Activated T-helper 2 cell treated with anti-CD3 and anti-CD28 coated beads, Interferon-gamma antibody, Interleukin-2, Interleukin-4, amounts not matched to agents 10 μg/mL and 5 μg/mL and 100 μg/mL, durations not matched to agents 14 hours and 24 hours and 36 hours (primary cell): ENCODE measurements at places on chromosomes 11 and 22. TPM values are rescaled to one million over a fixed set of nuclear protein-coding genes. Genes with fewer than 3 reads are reported as not detected.

DNA sequence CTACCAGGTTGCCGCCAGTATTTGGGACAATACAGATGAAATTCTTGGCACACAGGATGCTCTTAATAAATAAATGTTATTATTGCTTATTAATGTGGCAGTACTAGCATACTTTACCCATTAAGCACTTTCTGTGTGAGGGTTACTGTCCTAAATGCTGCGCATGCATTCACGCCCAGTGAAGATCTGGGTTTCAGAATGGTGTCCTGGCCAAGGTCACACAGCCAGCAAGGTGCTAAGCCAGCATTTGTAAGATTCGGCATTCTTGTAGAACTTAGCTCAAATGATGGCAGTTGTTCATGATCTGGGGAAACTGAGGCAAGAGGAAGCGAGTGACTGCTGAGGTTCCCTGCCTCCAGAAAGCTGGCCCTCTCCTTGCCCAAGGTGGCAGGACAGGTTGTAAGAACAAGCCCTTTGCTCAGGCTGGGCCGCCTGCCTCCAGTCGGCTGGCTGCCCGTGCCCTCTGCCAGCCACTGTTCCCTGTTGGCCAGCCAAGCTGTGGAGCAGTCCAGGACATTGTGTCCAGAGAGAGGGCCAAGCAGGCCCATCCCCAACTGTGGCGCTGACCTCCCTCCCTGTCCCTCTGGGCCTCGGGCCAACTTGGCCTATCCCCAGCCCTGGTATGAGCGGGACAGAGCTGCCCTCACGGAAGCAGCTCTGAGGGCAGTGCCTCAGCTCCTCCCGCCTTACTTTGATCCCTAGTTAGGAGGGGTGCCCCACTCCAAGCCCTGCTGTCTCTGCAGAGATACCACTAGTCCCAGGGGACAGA is 28.8 kb downstream of the TOB2 start:
- DNase-seq = no peak
- H3K4me1 ChIP-seq = peaks cover 10% of the 10 kb centered on the region
- H3K4me3 ChIP-seq = no peak overlapping the region
- peaks cover 8% of the 10 kb centered on the region for H3K36me3 ChIP-seq
- H3K27ac ChIP-seq = no peak overlapping the region

DNA sequence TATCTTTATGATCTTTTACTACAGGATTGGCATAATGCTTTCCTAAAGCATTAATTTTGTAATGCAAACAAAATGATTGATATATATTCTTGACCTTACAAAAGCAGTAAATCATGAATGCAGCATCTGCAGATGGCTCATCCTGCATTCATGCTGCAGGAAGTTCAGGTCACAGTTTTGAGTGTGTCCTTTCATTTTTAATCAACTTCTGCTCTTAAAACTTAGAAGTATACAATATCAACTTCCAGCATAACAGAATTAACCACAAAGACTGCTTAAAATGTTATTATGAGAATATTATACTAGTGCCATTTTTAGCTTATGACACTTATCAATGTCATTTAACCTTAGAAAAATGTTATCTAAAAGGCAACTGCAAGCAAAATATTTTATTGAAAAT is 54.0 kb downstream of the SLC36A4 start:
- no peak for DNase-seq
- H3K4me1 ChIP-seq = peaks cover 9% of the 10 kb centered on the region
- no peaks in the 10 kb centered on the region for H3K36me3 ChIP-seq
- H3K27ac ChIP-seq = no peak overlapping the region
- H3K4me3 ChIP-seq = no peak overlapping the region

The MMP27 gene
- total RNA-seq = not detected in 2 replicates

The LYVE1 gene
- not detected in 2 replicates for total RNA-seq

The SLC22A12 gene
- not detected in 2 replicates for total RNA-seq

DNA sequence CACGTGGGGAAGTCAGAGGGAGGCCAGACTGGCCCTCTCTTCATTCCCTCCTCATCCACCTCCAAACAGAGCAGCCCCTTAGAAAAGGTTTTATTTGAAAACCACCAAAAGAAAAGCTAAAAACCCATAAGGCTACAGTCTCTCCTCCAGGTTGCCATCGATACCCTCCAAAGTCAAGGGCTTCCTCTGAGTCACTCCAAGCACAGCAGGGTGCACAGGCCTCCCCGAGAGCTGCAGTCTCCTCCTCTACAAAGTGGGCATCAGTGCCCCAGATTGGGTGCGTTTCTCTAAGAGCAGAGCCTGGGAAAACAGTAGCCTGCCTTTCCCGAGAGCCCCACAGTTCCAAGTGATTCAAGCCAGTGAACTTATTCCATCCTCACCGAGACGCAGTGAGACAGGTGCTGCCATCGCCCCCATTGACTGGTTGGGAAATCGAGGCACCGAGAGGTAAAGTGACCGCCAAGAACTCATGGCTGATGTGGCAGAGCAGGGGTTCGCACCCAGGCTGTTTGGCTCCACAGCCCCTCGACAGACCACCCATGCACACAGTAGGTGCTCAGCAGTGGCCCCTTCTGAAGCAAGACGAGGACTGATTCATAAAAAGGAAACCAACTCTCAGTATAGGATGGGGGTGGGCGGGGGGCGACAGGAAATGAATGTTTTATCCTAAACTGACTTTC is 91.7 kb upstream of the SHISAL1 start:
- no peak for DNase-seq
- no peak overlapping the region for H3K27ac ChIP-seq

GRCh38 chr11:119484741-119485605 is 62.0 kb upstream of the THY1 start:
- H3K27me3 ChIP-seq = peaks cover 4% of the 10 kb centered on the region
- H3K4me3 ChIP-seq = no peak overlapping the region
- H3K36me3 ChIP-seq = no peaks in the 10 kb centered on the region
- no peak overlapping the region for H3K27ac ChIP-seq
- no peak for DNase-seq
- H3K4me1 ChIP-seq = peaks cover 2% of the 10 kb centered on the region

- no peaks in the 10 kb centered on the region for H3K27me3 ChIP-seq
- H3K4me3 ChIP-seq = no peak overlapping the region
- H3K36me3 ChIP-seq = no peaks in the 10 kb centered on the region
- no peak overlapping the region for H3K27ac ChIP-seq
- H3K4me1 ChIP-seq = no peaks in the 10 kb centered on the region
- no peak for DNase-seq
Observed at GRCh38 chr11:131792243-131792642, 421.8 kb downstream of the NTM start.

The BET1L gene
- total RNA-seq = 43.7 and 46.3 TPM in 2 replicates
